Hepatic stellate cell (primary cell): ENCODE measurements at places on chromosomes 13 and 19.

GRCh38 chr19:18469069-18469846, 31.3 kb upstream of the ISYNA1 start:
- DNase-seq, result peak; percentile 71

- DNase-seq, result no peak
Measured at GRCh38 chr19:52948025-52948770, 14.5 kb downstream of the ZNF816 start.

- DNase-seq, result no peak
Measured at GRCh38 chr13:24927810-24928404, 163.9 kb downstream of the RNF17 start.

DNA sequence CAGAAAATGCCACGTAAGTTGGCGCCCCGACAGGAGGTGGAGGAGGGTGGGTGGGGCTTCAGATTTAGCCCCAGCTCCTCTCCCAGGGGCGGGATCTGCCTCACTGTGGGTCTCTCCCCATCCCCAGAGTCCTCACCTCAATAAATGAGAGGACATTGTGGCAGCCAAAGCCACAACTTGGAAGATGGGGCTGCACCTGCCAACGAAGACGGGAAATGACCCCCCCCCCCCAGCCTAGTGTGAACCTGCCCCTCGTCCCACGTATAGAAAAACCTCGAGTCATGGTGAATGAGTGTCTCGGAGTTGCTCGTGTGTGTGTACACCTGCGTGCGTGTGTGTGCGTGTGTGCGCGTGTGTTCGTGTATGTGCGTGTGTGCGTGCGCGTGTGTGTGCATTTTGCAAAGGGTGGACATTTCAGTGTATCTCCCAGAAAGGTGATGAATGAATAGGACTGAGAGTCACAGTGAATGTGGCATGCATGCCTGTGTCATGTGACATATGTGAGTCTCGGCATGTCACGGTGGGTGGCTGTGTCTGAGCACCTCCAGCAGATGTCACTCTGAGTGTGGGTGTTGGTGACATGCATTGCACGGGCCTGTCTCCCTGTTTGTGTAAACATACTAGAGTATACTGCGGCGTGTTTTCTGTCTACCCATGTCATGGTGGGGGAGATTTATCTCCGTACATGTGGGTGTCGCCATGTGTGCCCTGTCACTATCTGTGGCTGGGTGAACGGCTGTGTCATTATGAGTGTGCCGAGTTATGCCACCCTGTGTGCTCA, 1.5 kb upstream of the TRAPPC5 start:
- DNase-seq, result no peak

DNA sequence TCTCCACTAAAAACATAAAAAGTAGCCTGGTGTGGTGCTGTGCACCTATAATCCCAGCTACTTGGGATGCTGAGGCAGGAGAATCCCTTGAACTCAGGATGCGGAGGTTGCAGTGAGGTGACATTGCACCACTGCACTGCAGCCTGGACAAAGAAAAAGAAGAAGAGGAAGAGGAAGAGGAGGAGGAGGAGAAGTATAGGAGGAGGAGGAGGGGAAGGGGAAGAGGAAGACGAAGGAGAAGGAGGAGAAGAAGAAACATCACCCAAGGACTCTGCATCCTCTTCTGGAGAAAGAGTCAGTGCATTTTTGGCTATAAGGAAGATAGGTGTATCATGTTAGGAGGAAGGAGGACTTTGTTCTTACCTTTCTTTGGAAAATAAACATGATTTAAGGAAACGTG, 13.0 kb upstream of the FPR3 start:
- DNase-seq, result no peak

DNA sequence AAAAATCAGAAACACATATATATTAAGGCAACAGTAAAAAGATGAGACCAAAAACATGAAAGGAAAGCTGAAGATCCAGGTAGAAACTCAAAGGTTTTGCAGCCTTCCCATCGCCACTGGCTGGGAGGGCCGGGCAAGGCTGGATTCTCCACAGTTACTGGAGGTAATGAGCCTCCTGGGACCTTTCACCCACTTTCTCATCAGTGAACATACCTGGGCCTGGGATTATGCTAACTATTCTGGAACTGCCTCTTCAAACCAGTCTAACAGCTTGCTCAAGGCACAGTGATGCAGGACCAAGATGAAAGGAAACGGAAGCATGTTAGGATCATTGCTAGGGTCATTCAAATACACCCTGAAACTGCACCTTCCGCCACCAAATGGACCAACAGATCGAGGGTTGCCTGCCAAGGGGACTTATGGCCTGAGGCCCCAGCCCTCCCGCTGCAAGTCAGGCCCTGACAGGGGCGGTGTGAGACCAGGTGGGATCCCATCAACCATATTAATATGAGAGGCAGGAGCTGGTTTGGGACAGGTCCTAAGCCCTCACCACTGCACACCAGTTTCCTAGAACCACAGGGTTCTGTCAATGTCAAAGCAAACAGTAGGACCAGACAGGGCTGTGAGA, 28.4 kb upstream of the ATP12A start:
- DNase-seq, result no peak

GRCh38 chr13:92901739-92902138, 324.9 kb upstream of the GPC6 start:
- no peak for DNase-seq

- DNase-seq, result no peak
Measured at GRCh38 chr19:57105976-57106721, 13.6 kb upstream of the USP29 start.

DNA sequence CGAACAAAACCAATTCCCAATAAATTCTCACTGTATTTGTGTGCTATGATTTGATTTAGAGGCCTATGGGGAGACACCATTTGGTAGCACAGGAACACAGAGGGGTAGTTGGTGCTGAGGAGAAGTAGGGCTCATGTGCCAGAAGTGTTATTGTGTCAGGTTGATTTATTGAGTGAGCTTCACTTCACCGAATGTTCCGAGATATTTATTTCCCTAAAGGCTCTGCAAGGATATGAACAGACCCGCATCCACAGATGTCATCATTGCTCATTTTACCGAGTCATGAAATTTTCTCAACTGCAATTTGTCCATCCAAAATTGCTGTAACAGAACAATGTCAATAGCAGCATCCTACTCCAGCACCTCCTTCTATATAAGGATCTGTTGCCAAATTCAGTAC, 69.5 kb downstream of the DACH1 start:
- DNase-seq, result no peak

GRCh38 chr13:93249364-93250306, 23.0 kb downstream of the GPC6 start:
- peak; percentile 30 for DNase-seq

GRCh38 chr13:109698779-109699178, 87.6 kb downstream of the IRS2 start:
- peak; percentile 58 for DNase-seq

GRCh38 chr13:73765651-73766384, 368.4 kb downstream of the KLF12 start:
- no peak for DNase-seq

- DNase-seq, result no peak
Measured at GRCh38 chr13:69474011-69474685, 633.5 kb upstream of the ATXN8OS start.

DNA sequence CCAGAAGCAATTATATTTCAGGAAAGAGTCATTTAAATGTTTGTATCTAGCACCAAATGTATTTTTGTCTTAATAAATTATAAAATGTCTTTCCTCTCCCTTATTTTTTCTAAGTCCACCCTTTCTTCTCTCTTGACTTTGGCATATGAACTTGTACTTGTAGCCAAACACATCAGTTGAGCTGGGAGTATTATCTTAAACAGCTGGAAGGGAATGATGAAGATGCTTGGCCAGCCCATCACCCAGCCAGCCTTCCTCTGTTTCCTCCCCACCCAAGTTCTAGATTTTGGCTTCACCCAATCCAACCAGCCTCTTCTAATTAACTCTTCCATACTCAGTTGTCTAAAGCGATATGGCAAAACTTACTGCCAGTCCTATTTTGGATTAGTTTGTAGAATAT, 272.5 kb downstream of the ENOX1 start:
- DNase-seq, result no peak

- no peak for DNase-seq
Measured at GRCh38 chr19:54928299-54928698, 19.0 kb downstream of the NLRP7 start.

GRCh38 chr13:77580748-77581147, 45.2 kb downstream of the SCEL start:
- DNase-seq, result no peak

GRCh38 chr13:32910530-32910929, 105.7 kb upstream of the KL start:
- DNase-seq, result no peak

DNA sequence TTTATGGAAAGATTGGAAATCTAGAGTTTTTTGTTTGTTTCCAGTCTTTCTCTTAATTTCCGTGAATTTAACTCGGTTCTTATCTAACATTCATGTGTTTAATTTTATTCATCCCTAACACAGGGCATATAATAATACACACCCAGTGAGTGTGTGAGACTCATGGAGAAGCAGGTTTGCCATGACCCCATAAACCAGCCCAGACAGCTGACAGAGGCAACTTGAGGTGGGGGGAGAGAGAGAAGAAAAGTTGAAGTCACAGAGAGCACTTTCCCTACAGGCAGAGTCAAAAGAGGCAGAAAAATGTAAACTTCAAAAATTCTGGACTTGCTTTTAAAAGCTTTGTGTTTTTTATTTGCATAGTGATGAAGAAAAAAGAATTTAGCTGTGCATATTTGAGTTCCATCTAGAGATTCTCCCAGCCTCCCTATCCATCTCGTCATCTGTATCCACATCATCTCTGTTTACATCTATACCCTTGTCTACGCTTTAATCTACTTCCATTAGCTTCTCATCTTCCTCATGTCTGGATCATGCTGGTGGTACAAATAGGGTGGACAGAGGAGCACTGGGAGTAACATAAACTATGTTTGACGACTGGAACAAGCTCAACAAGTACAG, 60.2 kb downstream of the THSD1 start:
- no peak for DNase-seq

- no peak for DNase-seq
Measured at GRCh38 chr13:40596484-40596883, 70.0 kb downstream of the FOXO1 start.

GRCh38 chr13:26956522-26957142, 196.0 kb upstream of the GPR12 start:
- no peak for DNase-seq

DNA sequence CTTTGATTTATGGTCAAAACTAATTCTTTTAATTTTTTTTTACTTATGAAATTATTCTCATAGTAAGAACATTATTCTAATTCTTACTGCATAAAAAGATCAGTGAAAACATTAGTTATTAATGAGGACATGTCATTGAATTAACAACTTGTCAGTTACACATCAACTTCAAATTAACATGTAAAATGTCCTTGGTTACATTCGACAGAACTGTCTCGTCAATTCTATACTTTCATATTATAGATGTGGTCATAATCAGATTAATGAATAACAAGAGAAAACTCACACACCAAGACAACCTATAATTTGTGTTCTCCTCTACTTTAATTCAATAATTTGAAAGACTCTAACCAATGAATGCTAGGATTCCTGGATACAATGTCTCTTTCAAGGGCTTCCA, 66.7 kb downstream of the KATNAL1 start:
- DNase-seq, result no peak

GRCh38 chr19:5418677-5419076, 36.5 kb upstream of the ZNRF4 start:
- no peak for DNase-seq

DNA sequence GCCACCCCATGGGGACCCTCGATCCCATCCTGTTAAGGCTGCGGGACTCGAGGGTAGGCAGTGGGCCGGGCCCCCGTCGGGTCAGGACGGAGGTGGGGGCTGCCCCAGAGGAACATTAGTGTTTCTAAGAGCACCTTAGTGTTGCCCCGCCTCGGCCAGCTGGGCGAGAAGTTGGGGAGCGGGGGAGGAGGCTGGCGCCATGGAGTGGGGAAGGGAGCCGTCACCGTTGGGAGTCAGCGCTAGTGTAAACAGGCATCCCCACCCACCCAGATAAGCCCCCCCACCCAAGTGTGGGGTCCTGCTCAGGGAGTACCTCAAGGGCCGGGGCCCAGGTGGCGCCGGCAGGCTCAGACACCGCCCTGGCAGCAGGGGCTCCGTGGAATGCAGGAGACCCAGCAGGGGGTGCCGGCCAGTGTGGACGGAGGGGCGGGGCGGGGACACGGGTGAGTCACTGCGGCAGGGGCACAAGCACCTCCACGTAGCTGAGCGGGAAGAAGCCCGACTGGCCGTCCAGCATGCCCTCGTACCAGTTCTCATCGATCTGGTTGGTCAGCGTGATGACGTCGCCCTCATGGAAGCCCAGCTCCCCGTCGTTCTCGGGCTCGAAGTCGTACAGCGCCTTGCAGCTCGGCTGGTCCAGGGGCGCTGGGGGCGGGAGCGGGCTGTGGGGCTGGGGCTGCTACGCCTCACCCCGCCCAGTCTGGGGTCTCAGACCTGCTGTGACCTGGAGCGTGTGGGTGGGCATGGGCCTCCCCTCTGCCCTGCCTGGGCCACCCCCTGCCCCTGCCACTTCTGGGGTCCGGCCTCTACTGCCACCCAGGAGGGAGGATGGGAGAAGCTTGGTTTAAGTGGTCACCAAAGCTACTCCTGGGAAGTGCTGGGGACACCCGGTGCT, 18.0 kb downstream of the MPND start:
- DNase-seq, result no peak

- no peak for DNase-seq
Measured at GRCh38 chr13:109918179-109918711, 131.9 kb upstream of the IRS2 start.

- no peak for DNase-seq
Measured at GRCh38 chr13:30810261-30810701, 74.9 kb downstream of the ALOX5AP start.

DNA sequence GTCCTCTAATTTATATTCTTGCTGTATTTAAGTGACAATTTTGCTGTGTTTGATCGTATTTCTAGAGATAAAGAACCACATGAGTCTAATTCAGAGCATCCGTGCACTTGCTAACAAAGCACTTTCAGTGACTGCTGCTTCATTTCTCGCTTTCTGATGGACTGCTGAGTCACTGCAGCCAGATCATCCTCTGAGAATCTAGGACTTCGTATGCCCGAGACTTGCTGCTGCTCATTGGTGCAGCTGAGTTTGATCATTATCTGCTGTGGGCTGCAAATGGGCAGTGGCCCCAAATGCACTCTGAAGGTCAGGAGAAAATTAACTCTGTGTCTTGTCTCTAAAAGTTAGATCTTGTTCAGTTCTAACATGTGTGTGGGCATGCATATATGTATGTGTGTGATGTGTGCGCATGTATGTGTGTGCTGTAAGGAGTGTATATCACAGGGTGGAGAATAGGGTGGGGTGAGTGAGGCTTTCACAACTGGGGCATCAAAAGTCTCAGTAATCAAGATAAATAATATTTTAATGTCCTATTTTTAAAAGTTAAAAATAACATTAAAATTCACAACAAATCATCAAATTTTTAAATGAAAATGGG, 342.6 kb downstream of the MTUS2 start:
- no peak for DNase-seq
